Activated CD4-positive, CD25-positive, alpha-beta regulatory T cell treated with anti-CD3 and anti-CD28 coated beads, Interleukin-2, amount 50 U/mL, for 72 hours (primary cell): ENCODE measurements at places on chromosomes 4 and X.

DNA sequence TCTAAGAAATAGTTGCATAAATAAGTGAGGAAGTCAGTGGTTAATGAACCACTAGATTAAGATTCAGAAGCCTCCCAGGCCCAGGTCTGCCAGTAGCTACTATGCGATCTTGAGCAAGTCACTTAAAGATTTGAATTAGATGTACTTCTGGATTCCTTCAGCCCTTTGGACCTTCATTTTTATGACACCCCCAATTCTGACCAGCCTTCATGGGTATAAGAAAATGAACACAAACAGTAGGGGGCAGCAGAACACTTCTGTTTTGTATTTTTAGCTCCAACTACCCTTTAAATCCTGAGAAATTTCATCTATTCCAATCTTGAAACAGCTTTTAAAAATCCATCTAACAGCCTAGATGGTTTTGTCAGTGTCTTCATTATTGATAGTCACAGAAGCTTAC is 19.0 kb downstream of the TMEM47 start:
- no peak for DNase-seq

- no peak for DNase-seq
These were observed 18.4 kb upstream of the CTSO start for GRCh38 chr4:155972098-155972497.

DNA sequence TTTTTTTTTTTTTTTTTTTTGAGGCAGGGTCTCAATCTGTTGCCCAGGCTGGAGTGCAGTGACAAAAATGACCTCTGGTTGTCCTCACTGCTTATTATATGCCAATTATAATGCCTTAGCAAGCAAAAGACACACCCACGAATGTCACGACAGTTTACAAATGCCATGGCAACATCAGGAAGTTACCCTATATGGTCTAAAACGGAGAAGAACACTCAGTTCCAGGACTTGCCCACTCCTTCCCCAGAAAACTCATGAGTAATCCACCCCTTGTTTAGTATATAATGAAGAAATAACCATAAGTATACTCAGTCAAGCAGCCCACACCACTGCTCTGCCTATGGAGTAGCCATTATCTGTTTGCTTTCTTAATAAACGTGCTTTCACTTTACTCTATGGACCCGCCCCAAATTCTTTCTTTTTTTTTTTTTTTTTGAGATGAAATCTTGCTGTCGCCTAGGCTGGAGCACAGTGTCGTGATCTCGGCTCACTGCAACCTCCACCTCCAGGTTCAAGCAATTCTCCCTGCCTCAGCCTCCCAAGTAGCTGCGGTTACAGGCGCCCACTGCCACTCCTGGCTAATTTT is 106.2 kb downstream of the SMIM20 start:
- no peak for DNase-seq

GRCh38 chr4:73653695-73654106 is 33.5 kb upstream of the RASSF6 start:
- no peak for DNase-seq

GRCh38 chr4:41538887-41539498 is 1.0 kb downstream of the LIMCH1 start:
- no peak for DNase-seq

DNA sequence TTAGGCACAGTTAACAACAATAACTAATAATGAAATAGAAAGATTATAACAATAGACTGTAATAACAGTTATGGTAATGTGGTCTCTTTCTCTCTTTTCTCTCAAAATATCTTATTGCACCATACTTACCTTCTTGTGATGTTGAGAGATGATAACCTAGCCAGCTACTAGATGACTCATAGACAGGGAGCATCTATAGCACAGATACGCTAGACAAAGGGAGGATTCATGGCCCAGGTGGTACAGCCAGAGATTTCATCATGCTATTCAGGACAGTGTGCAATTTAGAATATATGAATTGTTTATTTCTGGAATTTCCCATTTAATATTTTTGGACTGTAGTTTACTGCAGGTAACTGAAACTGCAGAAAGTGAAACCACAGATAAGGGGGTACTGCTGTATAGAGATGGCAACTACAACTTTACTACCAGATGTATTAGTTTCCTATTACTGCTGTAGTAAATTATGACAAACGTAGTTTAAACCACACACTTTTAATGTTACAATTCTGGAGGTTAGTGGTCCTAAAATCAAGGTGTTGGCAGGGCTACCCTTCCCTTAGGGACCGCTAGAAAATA is 41.8 kb upstream of the MAGED1 start:
- DNase-seq = no peak

- no peak for DNase-seq
These were observed 217.8 kb upstream of the ETNPPL start for GRCh38 chr4:108980455-108981239.

GRCh38 chr4:3314706-3315260 is 22.0 kb downstream of the RGS12 start:
- no peak for DNase-seq

- peak; percentile 41 for DNase-seq
These were observed 25.1 kb upstream of the CLDN34 start for GRCh38 chrX:9942086-9942485.

DNA sequence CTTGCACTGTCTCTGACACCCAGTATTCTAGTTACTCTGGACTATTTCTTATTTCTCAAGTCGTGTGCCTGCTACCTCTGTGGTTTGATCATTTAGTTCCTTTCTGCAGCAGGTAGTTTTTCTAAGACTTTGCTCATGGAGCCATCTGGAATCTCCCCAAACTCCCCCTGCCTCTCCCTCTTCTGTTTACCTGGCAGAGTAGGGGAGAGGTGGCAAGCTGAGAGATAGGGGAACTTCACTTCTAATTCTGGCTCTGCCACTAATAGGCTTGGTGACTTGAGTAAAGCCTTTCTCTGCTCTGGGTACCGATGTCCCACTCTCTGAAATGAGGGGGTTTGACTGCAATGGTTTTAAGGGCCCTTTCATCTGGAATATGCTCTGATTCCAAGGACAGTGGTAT is 141.3 kb downstream of the CPEB2 start:
- DNase-seq = no peak

GRCh38 chr4:34138385-34138784 is 2105.9 kb downstream of the ARAP2 start:
- no peak for DNase-seq

DNA sequence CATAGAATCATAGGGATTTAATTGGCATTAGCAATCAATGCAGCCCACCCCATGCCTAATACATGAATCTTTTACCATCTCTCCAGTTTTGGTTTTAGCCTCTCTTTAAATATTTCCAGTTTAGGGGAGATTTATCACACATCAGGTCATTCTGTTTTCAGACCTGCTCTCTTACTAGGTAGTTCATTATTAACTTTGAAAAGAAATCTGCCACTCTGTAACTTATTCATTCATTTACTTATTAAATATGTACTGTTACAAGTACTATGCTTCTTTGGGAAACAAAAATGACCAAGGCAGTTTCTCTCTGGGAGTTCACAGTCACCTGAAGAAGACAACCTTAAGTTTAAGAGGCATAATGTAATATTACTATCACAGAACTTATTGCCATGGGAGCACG is 62.1 kb downstream of the USO1 start:
- DNase-seq = no peak
